Neural progenitor cell (in vitro differentiated cells): ENCODE measurements at places on chromosomes 5 and 9. TPM values are rescaled to one million over a fixed set of nuclear protein-coding genes. Genes with fewer than 3 reads are reported as not detected.

The GPSM1 gene
- total RNA-seq = 6.2 and 39.7 TPM in 2 replicates

The PLPP6 gene
- total RNA-seq = 10.5 and 11.1 TPM in 2 replicates

The CCNJL gene
- 8.4 and 9.4 TPM in 2 replicates for total RNA-seq

The TAF11L10 gene
- not detected in 2 replicates for total RNA-seq

The IL31RA gene
- not detected in 2 replicates for total RNA-seq

The SUSD1 gene
- 7.9 and 12.0 TPM in 2 replicates for total RNA-seq

The LRRC14B gene
- total RNA-seq = not detected in 2 replicates
